Cardiac muscle cell (in vitro differentiated cells and primary cell): ENCODE measurements at places on chromosomes 1 and 21.

- DNase-seq = peak; percentile 92
Measured at GRCh38 chr1:43545695-43546387, 15.2 kb downstream of the PTPRF start.

DNA sequence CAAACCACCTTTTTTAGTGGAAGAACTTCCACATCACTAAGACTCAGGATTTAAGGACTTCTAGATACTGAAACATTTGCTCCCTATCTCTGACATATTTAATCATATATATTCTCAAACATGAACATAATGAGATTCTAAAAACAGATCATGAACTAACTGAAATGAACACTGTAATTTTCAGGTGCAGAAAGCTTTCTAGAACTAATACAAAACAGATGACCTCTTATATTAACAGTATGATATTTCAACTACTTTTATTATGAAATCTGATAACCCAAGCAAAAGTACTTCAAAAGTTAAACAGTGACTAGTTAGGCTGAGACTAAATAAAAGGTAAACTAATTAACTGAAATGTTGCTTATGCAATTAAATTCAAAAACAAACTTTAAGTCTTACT, 157.5 kb downstream of the COP1 start:
- no peak for DNase-seq

GRCh38 chr1:34779962-34780361, 1.1 kb upstream of the GJB3 start:
- no peak for DNase-seq

DNA sequence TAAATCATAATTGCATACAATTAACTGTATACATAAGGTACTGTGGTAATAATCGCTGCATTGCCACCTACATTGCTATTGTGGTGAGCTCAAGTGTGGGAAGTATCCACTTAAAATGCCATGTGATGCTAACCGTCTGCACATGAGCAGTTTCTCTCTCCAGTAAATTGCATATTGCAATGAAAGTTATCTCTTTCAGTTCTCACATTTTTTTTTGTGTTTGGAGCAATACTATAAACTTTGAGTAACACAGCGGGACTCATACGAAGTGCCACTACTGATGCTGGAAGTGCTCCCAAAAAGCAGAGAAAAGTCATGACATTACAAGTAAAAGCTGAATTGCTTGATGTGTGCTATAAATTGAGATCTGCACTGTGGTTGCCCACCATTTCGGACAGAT, 38.5 kb downstream of the DISC1 start:
- DNase-seq = no peak

GRCh38 chr1:9404117-9404914, 111.6 kb downstream of the SPSB1 start:
- no peak for DNase-seq

DNA sequence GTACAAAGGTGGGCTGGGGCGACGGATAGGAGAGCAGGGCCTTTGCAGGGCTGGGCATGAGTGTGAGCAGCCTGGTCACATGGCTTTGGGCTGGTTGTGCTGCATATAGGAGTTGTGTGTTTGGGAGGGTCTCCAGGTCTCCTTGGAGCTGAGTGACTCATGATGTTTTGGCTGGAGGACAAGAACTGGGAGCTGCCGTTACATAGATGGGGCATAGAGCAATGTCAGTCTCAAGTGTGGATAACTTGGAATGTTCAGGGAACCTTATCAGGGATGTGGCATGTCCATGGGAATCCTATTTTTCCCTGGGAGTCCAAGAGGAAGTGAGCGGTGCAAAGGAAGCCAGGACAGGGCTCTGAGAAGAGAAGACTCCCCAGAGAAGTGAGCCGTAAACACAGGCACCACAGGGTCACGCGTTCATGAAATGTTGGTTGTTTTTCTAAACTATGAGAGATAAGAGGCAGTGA, 136.4 kb upstream of the KCNE2 start:
- DNase-seq = peak; percentile 84

DNA sequence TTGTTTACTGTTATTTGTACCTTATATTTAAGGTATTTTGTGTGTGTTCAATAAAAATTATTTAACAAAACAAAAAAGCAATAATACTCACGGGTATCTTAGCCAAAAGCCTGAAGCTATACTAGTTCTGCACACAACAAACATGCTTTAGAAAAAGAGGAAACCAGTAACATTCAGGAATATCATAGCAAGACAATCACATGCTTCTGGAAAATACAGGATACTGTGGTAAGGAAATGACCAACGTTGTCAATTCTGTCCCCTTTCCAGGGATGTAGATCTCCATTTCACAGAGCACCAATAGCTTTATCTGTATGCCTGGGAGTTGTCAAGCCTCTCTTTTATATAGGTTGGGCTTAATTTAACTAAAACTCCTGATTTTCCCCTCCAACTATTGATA, 288.4 kb downstream of the SMYD3 start:
- no peak for DNase-seq

DNA sequence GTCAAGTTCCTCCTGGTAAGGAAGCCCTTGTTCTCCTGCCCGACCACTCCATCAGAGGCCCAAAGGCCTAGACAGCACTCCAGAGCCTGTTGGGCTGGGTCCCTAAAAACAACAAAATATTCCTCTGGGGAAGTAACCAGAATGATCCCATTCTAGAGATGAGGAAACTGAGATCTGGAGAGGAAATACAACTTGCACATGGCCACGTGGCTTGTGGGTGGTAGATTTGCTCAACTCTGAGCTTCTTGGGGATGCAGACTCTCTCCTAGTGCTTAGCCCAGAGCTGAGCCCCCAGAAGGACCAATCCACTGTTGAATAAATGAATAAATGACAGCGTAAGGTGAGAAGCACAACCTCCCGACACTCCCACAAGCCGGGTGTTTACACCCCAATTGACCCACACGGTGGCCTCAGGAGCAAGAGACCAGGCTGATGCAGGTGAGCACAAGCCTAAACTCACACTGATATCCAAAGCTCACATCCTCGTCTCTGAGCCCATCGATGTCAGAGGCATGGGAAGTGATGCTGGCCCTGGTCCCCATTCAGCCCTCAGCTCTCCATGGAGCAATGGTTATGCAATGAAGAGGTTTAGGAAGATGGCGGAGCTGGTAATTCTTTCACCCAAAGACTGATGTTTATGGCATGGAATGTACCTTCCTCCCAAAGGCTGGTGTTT, 172.5 kb upstream of the EDN2 start:
- DNase-seq = no peak

DNA sequence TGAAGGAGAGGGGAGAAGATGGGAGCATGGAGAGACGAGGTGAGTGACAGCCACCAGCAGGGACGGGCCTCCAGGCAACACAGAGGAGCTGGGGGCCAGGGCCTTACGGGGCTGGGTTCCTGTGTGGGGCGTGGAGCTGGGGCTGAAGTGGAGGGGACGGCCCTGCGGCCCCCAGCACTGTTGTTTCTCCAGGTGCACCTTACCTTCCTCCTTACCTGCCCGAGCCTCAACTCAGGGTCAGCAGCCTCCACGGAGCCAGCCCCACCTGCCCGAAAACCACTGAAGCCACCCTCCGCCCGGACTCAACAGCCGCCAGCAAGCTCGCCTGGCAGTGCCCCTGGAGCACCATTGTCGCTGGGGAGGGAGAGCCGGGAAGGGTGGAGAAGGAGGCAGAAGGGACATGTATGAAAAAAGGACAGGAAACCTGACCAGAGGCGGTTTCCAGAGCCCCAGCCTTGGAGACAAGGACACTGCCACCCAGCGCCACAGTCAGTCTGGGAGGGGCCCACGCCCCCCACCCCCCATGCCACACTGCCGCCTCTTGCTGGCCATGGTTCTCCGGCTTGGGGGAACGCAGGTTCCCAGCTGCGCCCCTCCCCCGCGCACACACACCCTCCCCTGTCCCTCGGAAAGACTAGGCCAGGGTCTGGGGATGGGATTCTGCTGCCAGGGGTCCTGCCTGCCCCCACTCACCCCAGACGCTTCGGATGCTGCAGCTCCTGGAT, 10.6 kb downstream of the PLA2G2F start:
- DNase-seq = no peak

GRCh38 chr1:170204121-170204520, 58.4 kb downstream of the NTMT2 start:
- no peak for DNase-seq

- no peak for DNase-seq
Measured at GRCh38 chr1:112030157-112030556, 40.7 kb upstream of the KCND3 start.

- no peak for DNase-seq
Measured at GRCh38 chr1:117258791-117259190, 48.1 kb upstream of the VTCN1 start.

GRCh38 chr21:35643176-35643575, 417.1 kb downstream of the SETD4 start:
- peak; percentile 60 for DNase-seq

- peak; percentile 42 for DNase-seq
Measured at GRCh38 chr1:88104236-88104635, 579.8 kb upstream of the PKN2 start.
